ENCODE measurements at places on chromosomes 12 and 14.

GRCh38 chr14:54299410-54300363 lies 97.1 kb upstream of the CDKN3 start:
- no peak for DNase-seq

DNA sequence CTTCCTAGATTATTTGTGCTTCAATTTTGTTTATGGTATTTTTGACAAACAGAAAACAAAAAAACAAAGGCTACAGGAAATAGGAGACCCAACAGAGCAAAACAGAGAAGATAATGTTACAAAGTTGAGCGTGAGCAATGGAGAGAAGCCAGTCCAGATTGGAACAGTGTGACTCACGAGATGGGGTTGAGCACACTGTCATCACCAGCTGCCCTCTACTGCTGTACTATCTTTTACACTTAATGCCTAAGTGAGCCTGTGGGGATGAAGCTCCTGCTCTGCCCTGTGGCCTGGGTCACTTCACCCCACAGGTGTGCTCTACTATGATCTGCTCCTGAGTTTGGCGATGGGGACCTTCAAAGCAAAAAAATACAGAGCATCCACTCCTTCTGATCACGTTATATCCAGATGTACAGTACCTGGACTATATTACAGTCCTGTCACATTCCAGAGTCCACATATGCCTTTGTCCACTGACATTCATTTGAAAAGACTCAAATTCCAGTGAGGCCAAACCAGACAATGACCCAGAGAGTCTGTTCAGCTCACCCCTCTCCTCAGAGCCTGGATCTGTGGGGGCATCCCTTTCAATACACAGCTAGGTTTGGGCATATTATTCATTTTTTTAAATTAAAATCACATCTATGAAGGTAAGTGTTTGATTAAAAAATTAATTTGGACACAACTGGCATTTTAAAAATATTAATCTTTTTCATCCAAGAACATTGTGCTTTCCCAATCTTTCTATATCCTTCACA lies 4.4 kb downstream of the IPO8 start:
- DNase-seq = no peak

DNA sequence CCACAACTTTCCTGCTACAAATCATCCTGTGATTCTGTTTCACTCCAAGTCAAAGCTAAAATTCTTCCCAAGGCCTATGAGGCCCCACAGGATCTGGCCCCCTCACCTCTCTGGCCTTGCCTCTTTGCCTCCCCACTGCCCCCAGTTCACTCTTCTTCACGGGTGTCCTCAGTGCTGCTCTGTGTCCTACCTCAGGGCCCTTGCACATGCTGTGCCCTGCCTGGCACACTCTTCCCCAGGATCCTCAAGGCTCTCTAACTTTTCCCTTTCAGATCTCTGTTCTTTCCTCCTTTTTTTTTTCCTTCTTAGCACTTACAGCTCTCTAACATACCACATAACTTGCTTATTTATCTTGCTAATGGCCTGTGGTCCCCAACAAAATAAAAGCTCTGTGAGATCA lies 29.2 kb downstream of the RASAL1 start:
- DNase-seq = no peak

DNA sequence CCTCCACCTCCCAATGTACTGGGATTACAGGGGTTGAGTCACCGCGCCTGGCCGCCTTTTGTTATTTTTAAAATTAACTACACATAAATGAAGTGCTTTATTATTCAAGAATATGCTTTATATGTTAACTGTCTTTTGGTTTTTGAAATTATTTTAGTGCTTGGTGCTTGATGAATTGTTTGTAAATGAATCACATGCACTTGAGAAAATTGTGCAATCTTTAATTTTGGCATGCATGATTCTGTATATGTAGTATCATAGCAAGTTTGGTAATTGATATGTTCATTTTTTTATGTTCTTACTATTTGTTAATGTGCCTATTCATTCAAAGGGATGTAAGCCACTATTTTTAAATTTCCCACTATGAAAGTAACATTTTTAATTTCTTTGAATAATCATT lies 440.9 kb downstream of the NAV3 start:
- no peak for DNase-seq

DNA sequence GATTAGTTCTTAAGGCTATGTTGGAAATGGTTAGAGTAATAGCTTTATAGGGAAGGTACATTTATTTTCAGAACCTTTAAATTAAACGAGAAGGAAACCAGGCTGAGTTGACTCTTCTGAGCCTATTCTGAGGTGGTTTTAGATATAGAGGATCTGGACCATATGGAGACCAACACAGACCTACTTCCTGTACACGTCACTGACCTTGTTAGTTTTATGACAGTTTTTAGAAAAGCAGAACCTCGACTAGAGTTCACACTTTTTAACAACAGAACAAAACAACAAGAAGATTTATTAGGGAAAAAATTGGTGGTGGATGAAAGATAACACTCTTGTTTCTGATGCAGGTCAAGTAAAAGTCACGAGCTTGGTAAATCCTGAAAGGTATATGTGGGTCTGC lies 107.1 kb downstream of the NPAS3 start:
- DNase-seq = no peak

- no peak for DNase-seq
These were observed 133.5 kb downstream of the FOXN3 start for GRCh38 chr14:89283327-89284060.

DNA sequence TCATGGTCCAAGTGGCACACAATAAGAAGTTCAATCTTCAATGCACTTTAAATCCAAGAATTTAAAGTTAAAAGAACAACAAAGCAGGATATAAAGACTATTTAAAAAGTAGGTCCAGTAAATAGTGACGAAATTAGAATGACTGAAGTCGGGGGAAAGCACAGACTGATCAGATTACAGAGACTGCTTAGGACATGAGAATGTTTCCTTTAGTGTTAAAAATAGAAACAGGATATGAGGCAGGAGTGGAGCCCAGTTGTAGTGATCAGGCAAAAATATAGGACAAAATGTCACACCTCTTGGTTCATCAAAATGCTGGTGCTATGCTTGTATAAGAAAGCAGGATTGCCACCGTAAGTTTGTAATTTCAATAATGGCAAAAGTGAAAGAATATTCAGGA lies 52.2 kb upstream of the CD163 start:
- no peak for DNase-seq

- DNase-seq = no peak
These were observed 749.2 kb downstream of the NOVA1 start for GRCh38 chr14:25848601-25849000.

DNA sequence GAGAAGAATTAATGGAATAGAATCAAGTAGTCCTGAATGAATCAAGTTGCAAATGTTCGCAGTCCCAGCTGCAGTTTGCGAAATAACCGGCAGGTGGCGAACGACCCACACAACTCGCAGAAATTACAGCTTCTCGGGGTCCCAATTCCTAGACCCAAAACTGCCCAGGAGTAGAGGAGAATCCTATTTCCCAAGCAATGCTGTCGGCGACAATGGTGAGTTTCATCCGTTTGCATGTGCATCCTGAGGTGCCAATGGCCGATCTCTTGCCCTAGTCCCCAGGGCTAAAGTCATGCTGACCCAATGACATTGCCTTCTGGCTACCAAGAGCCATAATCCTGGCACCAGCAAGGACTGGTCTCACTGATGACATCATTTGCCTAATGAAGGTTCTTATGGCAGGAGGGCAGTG lies 8.5 kb upstream of the ASCL1 start:
- DNase-seq = no peak

- no peak for DNase-seq
These were observed 19.7 kb downstream of the SPTB start for GRCh38 chr14:64860039-64860438.

- DNase-seq = no peak
These were observed 17.3 kb downstream of the SART3 start for GRCh38 chr12:108543652-108544051.
